ENCODE measurements at places on chromosomes 6 and 20.
A peak's percentile ranks its signal among the peaks of the same experiment; 100 is the strongest.

DNA sequence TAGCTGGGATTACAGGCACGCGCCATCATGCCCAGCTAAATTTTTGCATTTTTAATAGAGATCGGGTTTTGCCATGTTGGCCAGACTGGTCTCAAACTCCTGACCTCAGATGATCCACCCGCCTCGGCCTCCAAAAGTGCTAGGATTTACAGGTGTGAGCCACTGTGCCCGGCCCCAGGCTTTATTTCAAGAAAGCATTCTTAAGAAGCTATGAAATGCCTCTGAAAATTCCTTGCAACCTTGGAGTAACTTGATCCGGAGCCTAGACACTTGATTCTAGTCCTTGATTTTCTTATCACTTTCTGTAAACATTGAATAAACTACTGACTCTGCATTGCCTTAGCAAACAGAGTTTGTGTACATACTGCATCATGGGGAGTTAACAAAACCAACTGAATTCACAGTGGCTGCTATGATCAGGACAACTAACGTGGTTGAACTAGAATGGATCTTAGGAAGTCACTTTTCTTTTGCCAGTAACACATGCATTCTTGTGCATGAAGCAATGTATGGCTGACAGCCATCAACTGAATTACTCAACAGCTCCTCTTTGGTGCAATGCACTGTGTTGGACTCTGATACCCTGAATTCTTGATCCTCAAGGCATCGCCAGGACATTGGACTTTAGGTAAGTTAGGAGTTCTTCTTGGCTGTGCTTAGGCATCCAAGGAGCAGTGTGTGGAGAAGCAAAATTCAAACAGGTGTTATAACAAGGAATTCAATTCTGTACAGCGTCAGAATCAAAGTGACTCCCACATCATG is 102.8 kb upstream of the TMEM170B start:
- DNase-seq, result peak; percentile 42

DNA sequence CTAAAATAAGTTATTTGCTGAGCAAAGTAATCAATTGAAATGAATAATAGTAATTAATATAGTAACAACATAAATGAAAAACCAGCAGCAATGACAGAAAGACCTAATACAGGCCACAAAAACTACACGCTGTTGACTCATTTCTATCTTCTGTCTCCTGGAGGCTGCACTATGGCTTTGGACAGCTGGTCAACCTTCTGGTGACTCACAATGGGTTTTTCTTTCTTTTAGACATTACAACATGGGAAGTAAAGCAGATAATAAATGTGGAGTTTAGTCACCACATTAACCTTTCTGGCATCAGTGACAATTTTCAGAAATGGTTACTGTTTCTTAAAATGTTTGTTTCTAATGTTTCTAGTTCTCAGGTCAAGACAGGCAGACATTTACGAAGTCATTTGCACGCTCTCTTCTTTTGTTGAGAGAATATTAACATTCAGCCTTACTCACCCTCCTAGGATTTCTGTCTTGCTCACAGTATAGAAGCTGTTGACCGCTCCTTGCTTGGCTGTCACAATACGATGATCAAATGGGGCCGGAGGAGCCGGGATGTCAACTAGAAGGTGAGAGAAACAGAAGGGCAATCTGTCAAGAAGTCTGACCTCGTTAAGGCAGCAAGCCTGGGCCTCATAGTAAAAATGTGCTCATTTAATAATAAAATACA is 62.2 kb downstream of the MYLK4 start:
- DNase-seq, result no peak

GRCh38 chr20:1427457-1428054 is 34.7 kb upstream of the FKBP1A start:
- no peak for DNase-seq

- DNase-seq, result no peak
Measured at GRCh38 chr20:37878835-37879599, 23.9 kb upstream of the VSTM2L start.

DNA sequence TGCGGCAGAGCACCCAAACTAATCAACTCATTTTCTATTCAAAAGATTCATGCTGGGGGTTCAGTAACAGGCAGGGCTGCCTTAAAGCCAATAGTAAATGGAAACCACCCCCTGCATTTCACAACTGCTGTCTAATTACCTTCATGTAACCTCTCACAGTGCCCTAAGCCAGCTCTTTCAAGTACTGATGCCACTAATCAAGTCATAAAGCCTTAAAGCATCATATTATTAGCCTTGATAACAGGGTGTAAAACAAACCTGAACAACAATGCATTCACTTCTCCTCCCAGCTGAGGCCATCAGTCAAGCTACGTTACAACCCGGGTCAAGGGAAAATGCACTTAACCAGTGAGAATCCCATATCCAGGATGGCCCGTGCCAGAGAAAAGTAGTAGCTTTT is 33.0 kb downstream of the TRERF1 start:
- DNase-seq, result no peak

DNA sequence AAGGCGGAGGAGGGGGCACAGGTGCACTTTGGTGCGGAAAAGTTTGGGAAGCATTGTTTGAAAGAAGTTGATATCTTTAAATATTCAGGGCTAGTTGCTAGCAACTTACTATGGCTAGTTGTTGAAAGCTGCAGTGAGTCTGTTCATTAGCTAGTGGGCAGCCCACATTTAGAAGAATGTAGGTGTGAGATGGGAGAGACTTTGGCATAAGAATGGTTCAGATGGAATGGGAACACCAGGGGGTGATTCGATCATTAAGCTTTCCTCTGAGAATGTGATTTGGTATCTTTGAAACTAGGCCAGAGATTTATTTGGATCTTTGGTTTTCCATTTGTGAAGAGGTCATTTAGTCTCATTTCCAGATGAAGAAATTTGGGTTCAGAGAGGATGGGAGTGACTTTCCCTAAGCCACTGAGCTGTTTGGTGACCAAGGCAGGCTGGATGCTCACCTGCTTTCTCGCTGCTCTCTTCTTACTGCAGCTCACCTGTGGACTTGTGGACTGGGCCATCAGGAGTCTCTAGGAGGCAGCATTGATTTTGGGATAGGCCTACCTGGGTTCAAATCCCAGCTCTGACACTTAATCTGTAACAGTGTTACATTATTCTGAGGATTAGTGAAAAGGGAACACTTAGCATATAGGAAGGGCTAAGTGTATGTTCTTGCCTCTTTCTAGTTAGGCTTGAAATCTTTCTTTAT is 62.9 kb downstream of the CARMIL1 start:
- DNase-seq, result no peak

GRCh38 chr6:165769401-165769800 is 106.4 kb upstream of the PDE10A start:
- no peak for DNase-seq
